ENCODE measurements at places on chromosomes 11 and 22.

DNA sequence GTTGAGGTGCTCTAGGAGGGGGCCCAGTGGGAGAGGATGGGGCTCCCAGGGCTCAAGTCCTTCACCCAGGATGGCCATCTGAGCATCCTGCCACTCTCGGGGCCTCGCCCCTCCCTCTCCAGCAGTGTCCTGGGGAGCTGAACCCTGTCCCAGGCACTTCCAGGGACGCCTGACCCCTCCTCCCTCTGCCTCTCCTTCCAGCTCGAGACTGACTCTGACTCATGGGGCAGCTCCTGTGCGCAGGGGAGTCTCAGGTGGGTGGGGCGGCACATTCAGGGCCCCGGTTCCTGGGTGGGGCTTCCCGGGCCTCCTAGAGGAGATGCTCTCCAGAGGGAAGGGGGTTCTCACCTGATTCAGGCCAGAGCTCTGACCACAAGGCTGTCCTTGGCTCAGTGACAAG is 77.1 kb upstream of the IGLL5 start:
- DNase-seq: no peak

DNA sequence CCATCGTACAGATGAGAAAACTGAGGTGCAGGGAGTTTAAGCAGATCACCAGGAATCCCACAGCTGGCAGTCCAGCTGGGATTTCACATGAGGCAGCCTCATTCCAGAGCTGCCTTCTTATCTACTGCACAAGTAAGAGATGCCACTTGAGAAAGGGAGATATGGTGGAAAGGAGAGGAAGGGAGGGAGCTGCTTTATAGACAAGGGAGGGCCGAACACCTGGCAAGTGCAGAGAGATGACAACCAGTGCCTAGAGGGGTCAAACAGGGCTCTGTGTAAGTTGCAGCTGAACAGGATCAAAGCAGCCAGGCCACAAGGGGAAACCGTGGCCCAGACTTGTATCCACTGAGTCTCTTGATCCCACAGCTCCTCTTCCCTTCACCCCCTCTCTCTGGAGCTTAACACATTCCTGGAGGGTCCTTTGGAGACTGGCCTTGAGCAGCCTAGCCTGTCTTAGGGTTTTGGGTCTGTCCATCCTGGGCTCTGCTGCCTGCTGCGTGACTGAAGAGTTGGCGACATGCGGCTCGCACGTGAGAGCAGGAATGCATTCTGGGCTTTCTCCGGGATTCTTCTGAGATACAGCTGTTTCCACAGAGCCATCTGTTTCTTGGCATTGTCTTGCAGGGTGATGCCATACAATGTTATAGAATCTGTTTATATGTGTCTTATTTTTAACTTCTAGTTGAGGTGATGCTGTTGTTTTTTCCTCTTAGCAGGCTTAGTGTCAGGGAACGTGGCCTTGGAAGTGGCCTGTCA is 268.5 kb upstream of the SYN3 start:
- no peak for DNase-seq

- DNase-seq: no peak
Measured at GRCh38 chr22:32517488-32517887, 42.9 kb downstream of the FBXO7 start.

DNA sequence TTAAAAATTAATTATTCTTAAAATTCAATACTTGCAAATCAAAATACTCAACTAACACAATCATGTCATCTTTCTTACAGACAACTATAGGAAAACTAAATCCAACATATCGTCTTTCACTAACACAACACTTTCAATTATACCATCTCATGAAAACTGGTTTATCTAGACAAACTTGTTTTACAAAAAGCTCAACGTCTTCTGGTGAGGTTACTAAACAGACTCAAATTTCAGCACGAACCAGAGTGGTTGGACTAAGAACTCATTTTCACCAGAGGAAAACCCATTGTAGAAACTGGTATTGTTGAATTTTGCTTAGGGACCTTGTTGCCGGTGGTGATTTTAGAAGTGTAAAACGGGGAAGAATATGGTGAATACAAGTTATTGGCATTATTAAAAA is 52.2 kb downstream of the NUP98 start:
- no peak for DNase-seq

DNA sequence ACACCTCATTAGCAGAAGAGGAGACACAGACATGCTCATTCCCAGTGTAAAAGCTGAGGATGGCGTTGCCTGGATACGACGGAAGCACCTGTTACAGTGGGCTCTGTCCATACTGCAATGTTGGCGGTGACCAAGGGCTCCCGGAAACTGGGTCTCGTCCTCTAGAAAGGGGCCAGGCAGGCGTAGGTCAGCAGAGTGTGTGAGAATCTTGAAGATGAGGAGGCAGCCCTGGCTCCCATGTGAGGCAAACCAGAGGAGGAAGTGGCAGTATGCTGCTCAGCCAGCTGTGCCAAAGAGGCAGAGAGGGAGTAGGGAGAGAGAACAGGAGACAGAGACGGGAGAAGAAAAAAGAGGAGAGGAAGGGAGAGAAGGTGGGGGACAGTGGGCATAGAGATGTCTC is 10.3 kb downstream of the LTO1 start:
- no peak for DNase-seq

DNA sequence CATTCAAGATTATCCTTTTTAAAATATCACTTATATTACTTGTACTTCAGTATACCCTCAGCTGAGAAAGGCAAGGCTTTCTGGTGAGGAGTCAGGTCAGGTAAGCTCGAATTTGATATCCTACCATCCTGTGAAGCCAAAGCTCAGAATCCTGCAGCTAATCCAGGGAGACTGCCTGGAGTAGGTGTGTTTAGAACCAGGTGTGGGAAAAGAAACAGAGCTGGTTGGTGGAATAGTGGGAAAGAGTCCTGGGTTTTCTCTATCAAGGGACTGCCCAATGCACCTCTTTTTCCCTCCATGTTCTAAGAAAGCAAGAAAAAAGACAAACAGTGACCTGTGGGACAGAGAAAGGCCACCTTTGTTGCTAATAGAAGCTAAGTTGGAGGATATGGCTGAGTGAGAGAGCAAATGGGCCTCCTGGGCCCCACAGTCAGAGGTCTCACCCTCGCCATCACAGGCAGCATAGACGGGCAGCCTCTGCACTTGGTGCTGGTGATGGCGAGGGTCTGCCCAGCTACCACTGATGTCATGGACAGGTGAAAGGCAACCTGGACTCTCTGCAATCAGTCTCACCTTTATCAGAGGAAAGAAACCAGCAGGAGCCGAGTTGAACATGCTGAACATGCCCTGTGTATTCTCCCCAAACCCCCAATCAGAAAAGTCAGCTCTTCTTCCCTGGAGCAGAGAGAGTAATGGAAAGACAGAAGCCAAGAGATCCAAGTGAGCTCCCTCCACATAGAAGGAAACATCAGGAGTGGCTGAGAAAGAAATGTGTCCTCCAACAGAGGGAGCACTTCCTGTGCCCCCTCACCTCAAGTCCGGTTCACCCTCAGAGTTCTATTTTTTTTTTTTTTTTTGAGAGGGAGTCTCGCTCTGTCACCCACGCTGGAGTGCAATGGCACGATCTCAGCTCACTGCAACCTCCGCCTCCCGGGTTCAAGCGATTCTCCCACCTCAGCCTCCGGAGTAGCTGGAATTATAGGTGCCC is 491.3 kb downstream of the BUD13 start:
- DNase-seq: no peak

DNA sequence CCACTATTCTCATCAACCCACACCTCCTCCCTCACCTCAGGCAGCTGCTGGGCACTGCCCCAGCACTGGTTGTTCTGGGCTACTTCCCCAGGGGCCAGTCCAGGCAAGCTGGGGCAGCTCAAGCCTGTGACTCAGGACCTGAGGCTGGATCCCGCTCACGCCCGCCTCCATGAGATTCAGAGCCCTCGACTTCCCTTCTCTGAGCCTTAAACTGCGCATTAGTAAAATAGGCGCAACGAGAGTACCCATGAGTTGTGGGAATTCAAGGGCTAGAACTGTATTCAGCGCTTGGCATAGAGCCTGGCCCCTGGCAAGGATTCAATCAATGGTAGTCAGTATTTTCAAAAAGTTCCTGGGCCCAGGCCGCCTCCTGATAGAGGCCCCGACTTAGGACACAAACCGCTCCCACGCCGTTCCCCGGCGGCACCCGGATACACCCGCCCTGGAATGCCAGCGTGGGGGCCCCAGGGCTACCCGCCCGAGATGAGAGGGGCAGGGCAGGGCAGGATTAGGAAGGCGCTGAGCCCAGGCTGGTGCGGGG is 723 bp upstream of the CD82 start:
- DNase-seq: no peak

DNA sequence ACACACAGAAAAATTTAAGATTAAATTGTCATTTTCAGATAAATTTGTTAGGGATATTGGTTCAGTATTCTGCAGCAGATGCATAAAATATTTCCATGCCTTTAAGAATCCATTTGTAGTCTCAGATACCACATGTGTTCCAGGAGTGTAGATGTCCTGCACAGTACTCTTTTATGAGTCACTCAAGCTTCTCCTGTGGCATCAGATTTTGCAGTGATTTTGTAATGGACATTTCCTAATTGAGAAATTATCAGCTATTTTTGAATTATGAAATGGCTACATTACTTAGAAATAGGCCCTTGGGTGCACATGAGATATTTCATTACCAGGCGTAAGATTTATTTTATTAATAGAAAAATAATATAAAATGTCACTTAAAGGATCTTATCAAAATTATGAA is 18.9 kb downstream of the MMP3 start:
- DNase-seq: no peak

- no peak for DNase-seq
Measured at GRCh38 chr11:73194593-73194992, 23.5 kb upstream of the P2RY2 start.

GRCh38 chr11:85709941-85710702 is 24.1 kb upstream of the CCDC89 start:
- DNase-seq: no peak

GRCh38 chr11:82007521-82007920 is 726.1 kb downstream of the FAM181B start:
- no peak for DNase-seq

GRCh38 chr11:108498816-108499408 is 728 bp upstream of the POGLUT3 start:
- peak; percentile 19 for DNase-seq

DNA sequence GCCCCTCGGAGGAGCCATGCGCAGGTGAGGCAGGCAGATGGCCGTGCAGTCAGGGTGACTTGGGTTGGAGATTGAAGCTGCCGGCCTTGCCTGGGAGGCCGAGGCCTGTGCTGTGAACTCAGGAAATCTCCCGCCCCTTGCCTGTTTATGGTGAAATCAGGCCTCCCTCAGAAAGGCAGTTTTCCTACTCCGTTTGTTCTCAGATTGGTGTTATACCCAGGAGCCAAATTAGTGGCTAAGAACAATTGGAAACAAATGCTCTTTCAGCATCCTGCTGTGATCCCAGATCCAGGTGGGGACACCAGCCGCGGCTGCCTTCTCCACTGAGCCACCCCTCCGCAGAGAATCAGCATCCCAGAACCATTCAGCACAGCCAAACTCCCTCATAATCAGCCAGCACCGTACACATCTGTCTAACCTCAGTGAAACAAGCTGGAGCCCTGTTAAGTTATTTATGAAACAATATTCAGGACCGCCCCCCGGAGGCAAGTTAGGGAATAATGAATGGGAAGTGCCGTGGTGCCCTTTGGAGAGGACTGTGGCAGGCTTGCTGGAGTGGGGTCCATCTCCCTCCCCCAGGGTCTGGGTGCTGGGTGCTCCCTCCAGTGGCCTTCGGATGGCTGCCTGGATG is 60.0 kb downstream of the PKNOX2 start:
- DNase-seq: peak; percentile 76

- no peak for DNase-seq
Measured at GRCh38 chr11:86738568-86738967, 61.8 kb upstream of the PRSS23 start.

- DNase-seq: no peak
Measured at GRCh38 chr11:119169282-119169719, 776 bp downstream of the NLRX1 start.

DNA sequence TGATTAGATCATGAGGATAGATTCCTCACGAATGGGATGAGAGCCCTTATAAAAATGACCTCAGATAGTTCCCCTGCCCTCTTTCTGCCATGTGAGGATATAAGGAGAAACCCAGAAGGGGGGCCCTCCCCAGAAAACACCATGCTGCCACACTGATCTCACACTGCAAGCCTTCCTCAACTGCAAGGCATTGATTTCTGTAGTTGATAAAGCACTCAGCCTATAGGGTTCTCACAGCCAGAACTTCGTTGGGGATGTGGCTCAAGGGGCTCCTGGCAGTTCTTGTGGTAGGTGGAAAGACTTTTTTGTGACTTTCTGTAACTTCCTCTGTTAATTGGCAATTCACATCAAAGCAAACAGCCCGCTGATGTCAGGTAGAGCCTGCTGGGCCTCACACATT is 108.9 kb downstream of the CD44 start:
- no peak for DNase-seq

- no peak for DNase-seq
Measured at GRCh38 chr22:19786264-19786585, 25.6 kb downstream of the TBX1 start.

DNA sequence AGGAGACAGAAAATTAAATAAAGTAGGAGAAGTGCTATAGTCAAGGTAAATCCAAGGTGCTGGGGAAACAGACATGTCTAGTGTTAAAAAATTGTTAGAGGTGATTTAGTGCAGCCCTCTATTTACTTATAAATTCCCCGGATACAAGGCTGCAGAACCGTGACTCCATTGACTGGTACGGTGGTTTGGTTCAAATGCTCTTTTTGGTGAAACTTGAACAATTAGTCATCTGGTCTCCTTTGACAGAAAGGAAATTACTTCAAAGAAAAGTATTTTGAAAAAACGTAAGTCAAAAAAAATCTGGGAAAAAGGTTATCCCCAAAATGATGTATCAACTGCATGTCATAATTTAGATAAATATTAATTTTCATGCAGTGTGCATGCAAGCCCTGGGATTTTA is 399.2 kb downstream of the CNTN5 start:
- no peak for DNase-seq

GRCh38 chr11:132125988-132126871 is 755.8 kb downstream of the NTM start:
- DNase-seq: peak; percentile 79

DNA sequence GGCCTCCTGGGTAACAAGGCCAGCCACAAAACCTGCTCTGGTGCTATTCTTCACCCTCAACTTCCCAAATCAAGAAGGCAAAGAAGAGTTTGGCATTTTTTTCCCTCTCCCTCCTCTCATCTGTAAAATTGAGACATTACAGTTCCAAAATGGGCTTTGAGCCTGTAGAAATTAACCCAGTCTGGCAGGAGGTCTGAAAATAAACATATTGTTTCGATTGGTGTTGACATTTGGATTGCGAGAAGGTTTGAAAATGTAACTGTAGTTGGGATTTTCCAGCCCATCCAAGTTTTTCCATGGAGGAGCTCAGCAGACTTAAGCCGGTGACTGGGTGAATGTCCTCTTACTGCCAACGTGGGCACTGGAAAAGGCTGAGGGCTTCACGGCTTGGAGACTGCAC is 35.0 kb upstream of the ALX4 start:
- DNase-seq: no peak

DNA sequence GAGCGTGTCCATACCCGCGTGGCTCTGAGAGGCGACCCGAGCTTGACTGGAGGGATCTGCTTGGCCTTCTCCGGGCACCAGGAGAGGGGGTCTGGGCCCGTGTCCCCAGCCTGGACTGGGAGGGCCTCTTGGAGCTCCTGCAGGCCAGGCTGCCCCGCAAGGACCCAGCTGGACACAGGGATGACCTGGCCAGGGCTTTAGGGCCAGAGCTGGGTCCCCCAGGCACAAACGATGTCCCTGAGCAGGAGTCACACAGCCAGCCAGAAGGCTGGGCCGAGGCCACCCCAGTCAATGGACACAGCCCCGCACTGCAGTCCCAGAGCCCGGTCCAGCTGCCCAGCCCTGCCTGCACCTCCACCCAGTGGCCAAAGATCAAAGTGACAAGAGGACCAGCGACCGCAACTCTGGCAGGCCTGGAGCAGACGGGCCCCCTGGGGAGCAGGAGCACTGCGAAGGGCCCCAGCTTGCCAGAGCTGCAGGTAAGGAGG is 38.2 kb downstream of the TRIOBP start:
- DNase-seq: no peak
